ENCODE measurements at places on chromosomes 5 and 9.

GRCh38 chr9:98529841-98530240 is 178.9 kb downstream of the GABBR2 start:
- DNase-seq, result no peak

DNA sequence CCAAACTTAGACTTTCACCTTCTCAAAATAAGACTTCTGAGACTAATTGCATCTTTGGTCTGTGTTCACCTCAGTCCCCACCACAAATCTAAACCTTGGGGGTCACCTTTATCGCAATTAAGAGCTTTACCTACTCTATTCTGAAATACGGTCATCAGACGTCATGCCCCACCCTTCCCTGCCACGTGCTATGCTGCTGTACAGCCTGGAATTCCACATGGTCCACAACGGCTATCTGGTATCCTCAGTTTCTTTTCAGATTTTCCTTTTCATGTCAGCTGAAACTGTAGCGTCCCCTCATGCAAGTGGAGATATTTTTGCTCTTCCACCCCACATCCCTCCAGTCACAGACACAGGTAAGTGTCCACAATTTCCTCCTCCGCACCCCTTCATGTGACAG is 511.1 kb downstream of the DIRAS2 start:
- no peak for DNase-seq

GRCh38 chr9:86097510-86098224 is 1.7 kb downstream of the GOLM1 start:
- no peak for DNase-seq

GRCh38 chr9:133251773-133252172 is 23.2 kb downstream of the ABO start:
- no peak for DNase-seq

DNA sequence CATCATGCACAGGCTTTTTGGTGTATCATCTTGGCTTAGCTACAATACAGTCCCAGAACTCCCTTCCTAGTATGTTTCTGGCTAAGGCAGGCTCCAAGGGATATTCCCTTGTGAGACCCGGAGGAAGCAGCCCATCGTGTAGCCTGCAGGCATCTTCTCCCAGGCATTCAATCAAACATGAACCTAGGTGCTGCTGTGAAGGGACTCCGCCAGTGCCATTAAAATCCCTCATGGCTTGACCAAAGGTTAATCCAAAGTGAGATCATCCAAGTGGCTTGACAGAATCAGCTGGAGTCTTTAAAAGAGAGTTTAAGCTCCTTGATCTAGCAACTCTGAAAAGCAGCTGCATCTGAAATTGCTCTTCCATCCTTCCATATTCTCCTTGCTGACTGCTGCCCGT is 333.9 kb downstream of the DIRAS2 start:
- no peak for DNase-seq

- no peak for DNase-seq
Observed at GRCh38 chr5:173791878-173792277, 96.3 kb upstream of the CPEB4 start.

DNA sequence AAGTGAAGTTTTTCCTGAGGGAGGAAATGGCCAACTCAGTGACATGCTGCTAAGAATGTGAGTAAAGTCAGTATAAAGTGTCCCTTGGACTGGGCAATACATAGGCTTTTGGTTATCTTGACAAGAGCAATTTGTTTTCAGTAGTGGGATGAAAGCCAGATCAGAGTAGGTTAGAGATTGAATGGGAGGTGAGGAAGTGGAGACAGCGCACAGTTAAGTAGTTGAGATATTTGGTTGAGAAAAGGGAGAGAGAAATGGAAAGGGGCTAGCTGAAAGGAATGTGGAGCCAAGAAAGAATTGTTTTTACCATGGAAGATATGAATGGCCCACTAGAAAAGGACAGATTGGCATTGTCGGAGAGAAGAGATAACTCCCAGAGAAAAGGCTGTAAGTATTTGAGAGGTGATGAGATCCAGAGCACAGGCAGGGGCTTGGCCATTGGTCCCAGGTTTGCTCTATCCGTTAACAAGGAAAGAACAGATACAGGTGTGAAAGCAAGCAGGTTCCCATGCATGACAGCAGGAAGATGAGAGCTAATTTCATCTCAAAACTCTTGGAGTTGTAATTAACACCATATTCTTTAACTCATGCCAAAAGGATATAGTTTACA is 392.0 kb downstream of the NR2F1-AS1 start:
- DNase-seq, result no peak

GRCh38 chr5:11324521-11325289 is 563.7 kb upstream of the DAP start:
- DNase-seq, result no peak

- DNase-seq, result no peak
Observed at GRCh38 chr9:38347946-38348345, 44.6 kb upstream of the ALDH1B1 start.

DNA sequence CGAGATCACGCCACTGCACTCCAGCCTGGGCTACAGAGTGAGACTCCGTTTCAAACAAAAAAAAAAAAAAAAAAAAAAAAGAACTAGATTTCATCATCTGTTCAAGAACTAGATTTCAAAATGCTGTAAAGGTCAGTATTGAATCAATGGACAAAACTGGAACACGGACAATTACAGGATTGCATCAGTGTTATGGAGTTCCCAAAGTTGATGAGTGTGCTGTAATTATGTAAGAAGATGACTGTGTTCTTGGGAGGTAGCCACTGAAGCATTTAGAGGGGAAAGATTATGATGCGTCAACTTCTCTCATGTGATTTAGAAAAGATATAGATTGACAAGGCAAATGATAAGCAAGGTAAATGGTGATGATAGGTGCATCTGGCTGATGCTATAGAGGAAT is 6.5 kb downstream of the FAM240B start:
- DNase-seq, result no peak

GRCh38 chr9:94941211-94941875 is 214.8 kb downstream of the AOPEP start:
- no peak for DNase-seq

DNA sequence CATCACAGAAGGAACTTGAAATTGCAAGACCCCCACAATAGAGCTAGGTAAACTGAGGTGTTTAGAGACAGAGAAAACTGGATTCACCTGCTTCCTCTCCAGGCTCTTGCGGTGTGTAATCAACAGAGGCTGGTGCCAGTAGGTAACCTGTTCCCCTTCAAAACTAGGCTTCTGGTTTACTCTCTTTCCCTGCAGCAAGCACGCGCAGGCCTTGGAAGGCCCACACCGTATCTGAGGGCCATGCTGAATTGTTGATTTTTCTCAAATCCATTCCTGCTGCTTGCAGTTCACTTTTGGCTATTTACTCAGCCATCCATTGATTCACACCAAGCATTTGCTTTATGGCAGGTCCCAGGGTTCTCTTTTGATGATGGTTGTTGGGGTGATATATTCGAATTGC is 667 bp upstream of the FRRS1L start:
- DNase-seq, result no peak

DNA sequence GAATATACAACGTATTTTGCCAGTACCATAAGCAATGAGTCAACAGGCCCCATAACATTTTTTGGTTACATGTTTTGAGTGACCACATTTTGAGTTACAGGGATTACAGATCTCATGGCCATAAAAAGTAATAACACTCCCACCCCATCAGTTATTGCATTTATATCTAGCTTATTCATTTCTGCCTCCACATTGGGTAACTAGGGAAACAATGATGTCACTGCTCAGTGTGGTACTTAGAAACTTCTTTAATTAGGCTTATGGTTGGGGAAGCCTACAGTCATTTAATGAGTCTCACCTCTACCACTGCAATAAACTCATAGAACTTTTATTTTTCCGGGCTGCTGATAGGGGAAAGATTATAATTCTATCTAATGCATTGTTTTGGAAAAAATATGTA is 39.9 kb upstream of the SMIM15 start:
- no peak for DNase-seq

DNA sequence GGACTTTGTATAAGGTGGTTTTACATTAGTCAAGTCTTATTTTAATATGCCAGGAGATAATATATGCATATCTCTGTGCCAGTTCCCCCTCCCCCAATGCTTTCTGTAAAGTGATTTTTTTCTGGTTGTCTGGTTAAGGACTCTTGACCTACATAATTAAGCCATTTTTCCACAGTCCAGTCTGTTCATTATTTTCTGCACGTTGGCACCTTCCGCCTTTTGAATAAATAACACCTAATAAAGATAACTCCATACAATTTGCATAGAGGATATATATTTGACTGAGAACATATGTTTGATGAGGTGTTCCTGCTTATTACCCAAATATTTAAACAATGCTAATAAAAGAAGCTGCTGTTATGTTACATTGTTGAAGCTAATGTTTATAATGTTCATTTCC is 320.9 kb downstream of the DMAC1 start:
- no peak for DNase-seq

- no peak for DNase-seq
Observed at GRCh38 chr9:133468374-133468773, 8.6 kb downstream of the CACFD1 start.

- DNase-seq, result no peak
Observed at GRCh38 chr9:113568081-113568435, 104.5 kb downstream of the RGS3 start.

DNA sequence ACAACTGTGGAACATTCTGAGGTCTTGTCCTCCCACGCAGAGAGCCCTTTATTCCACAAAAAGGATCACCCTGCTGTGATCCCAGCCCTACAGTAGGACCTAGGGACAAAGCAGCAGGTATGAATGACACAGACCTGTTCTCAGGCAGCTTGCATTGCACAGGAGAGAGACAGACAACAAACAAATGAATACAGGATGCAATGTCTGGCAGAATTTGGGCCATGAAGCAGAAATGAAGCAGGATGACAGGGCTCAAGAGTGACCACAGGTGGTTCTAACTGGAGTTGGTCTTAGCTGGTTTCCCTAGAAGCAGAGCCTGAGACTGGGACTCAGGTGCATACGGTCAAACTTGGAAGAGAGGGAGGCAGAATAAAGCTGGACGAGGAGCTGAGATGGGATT is 388.8 kb downstream of the CDK5RAP2 start:
- no peak for DNase-seq

- peak; percentile 4 for DNase-seq
Observed at GRCh38 chr9:9914174-9914573, 698.6 kb downstream of the PTPRD start.

DNA sequence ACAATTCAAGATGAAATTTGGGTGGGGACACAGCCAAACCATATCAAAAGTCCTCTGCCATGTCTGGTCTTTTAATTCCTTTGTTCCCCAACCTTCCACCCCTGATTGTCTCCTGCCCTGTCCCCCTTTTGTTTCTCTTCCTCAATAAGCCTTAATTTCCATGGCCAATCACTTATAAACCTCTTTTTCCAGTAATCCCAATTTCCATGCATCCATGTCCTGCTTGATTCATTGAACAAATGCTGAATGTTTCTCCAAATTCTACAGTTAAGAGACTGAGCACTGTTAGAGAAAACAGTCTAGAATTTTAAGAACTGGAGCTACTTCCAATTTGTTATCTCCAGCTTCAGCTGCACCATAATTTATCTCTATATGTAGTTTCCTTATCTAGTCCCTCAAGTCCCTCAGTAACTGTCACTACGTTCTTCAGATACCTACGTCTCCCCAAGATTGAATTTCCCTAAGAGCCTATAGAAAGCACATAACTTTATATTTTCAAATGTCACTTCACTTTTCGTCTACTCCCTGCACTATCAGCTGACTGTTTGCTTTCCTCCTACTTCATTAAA is 34.2 kb downstream of the TARS1 start:
- no peak for DNase-seq

- DNase-seq, result peak; percentile 45
Observed at GRCh38 chr9:34547960-34548611, 25.3 kb upstream of the ENHO start.

GRCh38 chr9:124492818-124493217 is 14.4 kb downstream of the NR5A1 start:
- no peak for DNase-seq

- no peak for DNase-seq
Observed at GRCh38 chr5:175728316-175728715, 70.4 kb downstream of the HRH2 start.

GRCh38 chr5:56487528-56488115 is 254.5 kb upstream of the ANKRD55 start:
- no peak for DNase-seq

DNA sequence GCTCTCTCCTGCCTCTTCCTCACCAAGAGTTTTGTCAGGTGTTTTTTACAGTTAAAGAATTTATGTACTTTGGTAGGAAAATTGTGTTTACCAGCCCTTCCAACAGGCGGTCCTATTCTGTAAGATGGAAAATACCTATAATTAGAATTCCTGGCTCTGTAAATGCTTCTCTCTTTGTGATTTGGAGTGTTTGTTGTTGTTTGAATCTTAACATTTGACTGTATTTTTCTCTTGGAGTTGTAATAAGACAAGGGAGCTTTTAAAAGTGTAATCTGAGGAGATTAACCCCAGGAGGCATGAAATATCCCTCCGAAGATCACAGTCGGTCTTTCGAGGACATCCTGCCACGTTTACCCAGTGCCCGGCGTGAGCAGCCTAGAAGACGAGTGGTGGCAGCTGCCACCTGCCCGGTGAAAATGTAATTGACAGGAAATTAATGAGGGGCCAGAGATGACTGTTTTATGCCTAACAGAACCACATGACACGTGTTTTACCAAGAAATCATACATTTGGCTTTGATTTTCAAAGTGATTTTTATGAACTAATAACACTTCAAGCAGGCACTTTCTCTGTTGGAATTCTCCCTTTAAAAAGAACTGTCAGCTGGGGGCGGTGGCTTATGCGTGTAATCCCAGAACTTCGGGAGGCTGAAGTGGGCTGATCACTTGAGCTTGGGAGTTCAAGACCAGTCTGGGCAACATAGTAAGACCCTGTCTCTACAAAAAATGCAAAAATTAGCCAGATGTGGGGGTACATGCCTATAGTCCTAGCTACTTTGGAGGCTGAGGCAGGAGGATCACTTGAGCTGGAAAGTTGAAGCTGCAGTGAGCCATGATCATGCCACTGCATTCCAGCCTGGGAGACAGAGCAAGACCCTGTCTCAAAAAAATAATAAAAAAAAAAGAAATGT is 20.0 kb downstream of the ANKRD33B start:
- DNase-seq, result no peak

- DNase-seq, result no peak
Observed at GRCh38 chr9:26170190-26170589, 491.9 kb upstream of the TUSC1 start.

DNA sequence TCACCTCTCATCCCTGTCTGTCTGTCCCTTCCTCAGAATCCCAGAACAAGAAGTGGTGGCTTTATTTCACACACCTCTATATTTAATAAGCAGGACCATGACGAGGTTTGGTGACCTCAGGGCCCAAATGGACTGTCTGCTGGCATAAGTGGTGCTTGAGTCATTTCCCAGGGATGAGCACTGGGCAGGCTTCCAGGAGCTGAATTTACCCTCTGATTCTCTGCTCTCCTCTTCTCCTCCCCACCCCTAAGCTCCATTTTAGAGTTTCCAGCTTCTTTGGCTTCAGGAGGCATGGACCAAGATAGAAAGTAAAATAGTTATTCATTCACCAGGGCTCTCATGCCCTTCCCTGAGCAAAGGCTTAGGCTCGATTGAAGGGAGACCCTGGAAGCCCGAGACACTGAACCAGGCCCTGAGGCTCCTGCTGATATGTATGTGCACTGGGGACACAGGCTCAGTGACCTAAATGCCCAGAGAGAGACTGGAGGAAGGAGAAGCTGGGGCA is 69.1 kb downstream of the PPARGC1B start:
- no peak for DNase-seq
